ENCODE measurements at places on chromosomes 6 and 20.

- DNase-seq = no peak
These were observed 521.1 kb downstream of the TFAP2B start for GRCh38 chr6:51339728-51340127.

DNA sequence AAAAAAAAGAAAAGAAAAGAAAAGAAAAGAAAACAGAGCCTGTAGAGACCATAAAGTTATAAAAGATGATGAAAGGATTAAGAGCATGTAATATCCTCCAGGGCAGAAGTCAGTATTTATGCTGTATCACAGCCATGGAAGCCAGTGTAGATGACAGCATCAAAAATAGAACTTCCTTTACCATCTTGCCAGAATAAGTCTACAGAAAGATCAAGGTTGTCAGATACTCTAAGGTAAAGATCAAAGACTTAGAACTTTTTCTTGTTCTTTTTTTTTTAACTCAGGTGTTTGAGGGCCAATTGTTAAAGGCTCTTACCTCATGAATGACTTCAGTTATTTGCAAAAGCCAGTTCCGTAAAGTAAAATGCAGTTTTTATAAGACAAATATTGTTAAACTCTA lies 54.6 kb downstream of the ARHGAP18 start:
- DNase-seq = no peak

- no peak for DNase-seq
These were observed 406.7 kb downstream of the LMBRD1 start for GRCh38 chr6:69390125-69390524.

DNA sequence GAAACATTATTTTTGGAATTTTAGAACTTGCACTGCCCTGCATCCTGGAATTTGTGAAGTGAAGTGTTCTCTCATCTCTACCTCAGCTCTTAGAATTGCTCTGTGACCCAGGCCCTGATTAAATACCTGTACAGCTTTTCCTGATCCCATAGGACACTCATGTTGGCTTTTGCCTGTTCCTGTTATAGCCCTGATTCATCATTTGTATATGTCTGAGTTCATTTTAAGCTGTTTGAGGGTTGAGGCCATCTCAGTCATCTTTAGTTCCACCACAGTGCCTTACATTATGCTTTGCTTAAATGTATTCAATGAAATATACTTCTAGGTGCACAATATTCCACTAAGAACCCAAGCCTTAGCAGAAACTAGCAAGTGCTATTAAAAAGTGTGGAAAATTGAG lies 26.4 kb downstream of the ZFAND3 start:
- no peak for DNase-seq

GRCh38 chr6:156731396-156731795 lies 45.8 kb upstream of the ARID1B start:
- DNase-seq = no peak

DNA sequence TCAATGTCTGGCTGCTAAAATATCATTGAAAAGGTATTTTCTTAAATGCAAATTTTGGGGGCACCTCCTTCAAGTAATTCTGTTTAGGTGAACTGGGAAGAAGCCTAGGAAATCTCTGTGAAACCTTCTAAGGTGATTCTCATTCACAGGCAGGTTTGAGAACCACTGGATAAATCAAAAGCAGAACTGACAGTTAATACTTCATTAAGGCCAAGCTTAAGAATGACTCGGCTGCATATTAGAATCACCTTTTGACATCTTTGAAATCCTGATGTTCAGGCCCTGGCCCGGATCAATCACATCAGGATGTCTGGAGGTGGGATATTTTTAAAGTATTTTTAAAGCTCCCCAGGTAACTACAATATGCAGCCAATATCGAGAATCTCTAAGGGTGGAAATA lies 50.6 kb downstream of the FKBP1C start:
- DNase-seq = no peak

GRCh38 chr20:1282966-1283365 lies 16.9 kb downstream of the SNPH start:
- DNase-seq = no peak

DNA sequence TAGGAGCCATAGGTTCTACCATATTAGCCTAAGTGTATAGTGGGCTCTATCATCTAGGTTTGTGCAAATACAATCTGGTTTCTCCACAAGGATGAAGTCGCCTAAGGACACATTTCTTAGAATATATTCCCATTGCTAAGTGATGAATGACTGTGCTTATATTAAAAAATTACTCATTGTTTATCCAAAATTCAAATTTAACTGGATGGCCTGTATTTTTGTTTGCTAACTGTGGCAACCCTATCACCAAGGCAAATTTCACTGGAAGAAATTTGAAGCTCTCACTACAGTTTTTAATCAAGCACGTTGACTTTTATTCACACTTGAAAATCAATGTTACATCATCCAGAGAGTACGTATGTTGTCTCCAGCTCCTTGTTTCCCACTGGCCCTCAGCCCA lies 13.9 kb downstream of the GCM2 start:
- DNase-seq = no peak

DNA sequence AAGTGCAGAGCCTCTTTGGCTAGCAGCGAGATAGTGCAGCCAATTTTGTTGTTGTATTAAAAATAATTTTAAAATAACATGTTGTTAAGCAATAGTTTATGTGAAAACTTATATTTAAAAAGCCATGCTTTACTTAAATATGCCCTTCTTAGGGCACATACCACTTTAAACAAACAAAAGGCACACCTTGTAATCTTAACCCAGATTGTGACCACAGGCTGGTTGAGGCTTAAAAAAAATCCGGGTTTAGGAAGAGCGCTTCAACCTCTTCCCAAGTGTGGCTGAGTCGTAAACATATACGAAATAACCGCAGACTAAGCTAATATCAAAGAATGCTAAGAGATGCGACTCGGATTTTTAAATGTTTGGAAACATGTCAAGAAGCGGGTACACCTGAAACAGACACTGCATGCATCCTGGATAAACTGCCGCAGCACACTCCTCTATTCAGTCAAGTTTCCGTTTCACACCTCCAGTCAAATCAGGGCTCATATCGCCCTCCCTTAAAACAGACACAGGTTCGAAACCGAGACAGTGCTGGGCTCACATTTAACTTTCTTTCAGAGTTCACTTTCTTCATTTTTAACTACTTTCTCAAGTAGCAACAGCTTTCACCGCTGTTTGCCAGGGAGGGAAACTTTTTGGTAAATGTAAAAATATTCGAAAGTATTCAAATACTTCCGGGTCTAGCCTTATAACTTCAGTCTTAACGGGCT lies 1.5 kb downstream of the DEK start:
- no peak for DNase-seq

- no peak for DNase-seq
These were observed 129.6 kb downstream of the PACRG start for GRCh38 chr6:162857326-162857725.

DNA sequence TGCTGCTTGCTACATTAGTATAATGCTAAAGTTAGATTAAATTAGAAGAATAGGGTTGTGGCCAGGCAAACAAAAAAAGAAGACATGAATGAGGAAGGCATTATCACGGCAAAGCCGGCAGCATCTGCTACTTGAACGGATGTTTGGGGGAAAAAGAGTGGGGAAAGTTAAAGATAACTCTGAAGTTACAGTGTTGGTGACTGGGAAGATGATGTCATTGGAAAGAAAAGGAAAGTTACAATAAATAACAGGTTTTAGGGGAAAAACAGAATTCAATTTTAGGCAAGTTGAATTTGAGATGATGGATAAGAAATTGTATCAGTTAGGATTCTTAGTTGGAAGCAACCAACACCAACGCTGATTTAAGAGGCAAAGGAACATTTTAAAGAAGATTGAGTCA lies 74.2 kb upstream of the NRN1 start:
- no peak for DNase-seq

DNA sequence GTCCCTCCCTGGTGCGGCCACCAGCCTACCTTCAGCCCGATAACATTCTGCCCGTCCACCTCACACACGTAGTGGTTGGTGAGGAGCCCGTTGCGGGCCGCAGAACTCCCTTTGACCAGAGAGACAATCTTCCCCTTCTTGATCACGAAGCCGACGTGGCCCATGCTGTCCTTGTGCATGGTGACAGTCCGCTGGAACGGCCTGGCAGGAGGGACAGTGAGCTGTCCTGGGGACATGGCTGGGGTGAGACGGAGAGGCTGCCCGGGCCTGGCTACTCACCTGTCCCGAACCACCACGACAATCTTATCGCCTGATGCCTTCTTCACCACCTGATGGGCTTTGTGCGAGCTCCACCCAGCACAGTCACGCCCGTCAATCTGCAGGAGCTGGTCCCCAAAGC lies 16.6 kb downstream of the SDCBP2 start:
- DNase-seq = no peak

DNA sequence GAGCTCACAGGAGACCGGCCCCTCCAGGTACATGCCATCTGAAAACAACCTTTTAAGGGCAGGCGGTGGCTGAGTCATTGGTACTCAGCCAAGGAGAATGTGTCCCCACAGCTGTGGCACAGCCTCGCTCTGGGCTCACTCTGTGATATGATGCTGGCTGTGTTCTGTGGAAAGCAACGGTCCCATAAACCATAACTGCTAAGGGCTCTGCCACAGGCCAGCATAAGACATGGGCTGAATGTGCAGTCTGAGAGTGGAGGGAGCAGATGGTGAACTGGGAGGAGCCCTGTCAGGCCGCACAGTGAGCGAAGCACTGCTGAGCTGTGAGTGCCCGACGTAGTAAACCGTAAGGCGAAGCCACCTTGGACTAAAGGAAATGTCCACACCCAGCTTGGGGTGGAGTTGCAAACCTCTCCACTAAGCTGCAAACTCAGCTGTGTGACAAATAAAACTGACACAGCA lies 375.8 kb downstream of the THBS2 start:
- no peak for DNase-seq

DNA sequence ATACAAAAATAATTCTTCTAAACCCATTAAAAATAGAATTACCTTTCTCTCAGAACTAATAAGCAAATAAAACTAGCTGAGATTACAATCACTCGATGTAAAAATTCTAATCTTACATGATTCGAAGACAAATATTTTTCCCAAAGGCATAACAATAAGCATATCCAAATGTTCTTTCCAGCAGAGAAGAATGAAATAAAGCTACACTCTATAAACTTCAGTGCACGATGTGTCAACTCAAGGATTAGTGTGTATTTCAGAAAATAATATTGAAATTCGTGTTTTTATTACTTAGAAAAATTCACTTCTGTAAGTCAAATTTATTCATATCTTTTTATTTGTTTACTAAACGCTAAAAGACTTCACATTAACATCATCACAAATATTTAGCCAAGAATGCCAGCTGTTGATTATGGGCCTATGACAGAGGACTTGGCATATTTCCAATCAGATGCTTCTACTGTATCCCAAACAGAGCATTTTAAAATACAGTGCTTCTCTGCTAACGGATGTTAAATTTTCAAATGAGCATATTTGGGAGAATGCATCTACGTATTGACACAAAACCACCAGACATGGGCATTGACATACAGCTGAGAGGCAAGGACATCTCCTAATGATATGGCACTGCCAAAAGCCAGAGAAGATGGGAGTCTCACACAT lies 54.7 kb upstream of the PDE7B start:
- no peak for DNase-seq

DNA sequence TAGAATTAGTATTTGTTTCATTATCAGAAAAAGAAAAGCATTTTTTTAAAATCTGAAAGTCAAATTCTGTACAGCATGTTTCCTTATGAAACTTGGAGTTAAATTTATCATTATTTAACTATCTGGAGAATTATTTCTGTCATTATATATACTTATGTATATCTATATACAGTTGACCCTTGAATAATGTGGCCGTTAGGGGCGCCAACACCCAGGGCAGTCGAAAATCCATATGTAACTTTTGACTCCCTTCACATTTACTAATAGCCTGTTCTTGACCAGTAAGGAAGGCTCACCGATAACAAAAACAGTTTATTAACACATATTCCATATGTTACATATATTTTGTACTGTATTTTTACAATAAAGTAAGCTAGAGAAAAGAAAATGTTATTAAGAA lies 341.2 kb downstream of the ADGRB3 start:
- DNase-seq = no peak

- DNase-seq = no peak
These were observed 4.5 kb downstream of the RIPOR2 start for GRCh38 chr6:24931296-24931695.

DNA sequence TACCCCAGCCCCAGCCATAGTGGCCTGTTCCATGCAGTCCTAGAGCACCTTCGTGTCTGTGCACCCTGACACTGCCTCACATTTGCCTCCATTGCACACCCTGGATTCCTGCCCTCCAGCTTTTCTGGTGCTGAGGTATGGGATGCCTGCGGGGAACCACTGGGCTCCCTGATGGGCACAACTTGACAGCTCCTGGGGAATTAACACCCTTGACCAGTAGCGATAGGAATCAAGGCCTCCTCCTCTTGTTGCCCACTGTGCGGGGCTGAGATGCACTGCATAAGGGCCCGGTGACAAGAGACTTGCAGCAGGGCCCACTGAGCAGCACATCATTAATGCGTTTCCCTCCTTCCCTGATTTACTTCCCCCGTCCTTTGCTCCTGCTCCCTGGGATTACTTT lies 235.6 kb upstream of the MOCS1 start:
- DNase-seq = no peak

DNA sequence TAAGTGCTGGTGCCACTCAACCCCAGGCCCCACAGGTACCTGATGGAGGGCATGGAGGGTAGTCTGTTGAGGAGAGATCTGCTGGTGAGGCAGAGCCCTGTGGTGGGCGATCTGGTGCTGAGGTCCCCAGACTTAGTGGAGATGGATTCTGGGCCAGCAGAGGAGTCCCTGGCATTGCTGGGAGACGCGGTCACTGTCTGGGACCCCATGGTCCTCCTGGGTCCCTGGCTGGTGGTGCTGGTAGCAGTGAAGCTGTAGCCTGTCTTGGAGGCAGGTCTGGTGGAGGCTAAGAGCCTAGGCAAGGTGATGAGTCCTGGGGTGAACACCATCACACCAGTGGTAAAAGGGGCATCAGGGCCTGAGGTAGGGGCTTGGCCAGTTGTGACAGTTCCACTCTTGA lies 6.6 kb downstream of the TREML2 start:
- DNase-seq = no peak

- no peak for DNase-seq
These were observed 72.2 kb upstream of the NAA20 start for GRCh38 chr20:19944772-19945459.

- DNase-seq = no peak
These were observed 418.5 kb upstream of the BTBD3 start for GRCh38 chr20:11499101-11499634.

GRCh38 chr6:934686-935085 lies 241.7 kb upstream of the EXOC2 start:
- DNase-seq = no peak

DNA sequence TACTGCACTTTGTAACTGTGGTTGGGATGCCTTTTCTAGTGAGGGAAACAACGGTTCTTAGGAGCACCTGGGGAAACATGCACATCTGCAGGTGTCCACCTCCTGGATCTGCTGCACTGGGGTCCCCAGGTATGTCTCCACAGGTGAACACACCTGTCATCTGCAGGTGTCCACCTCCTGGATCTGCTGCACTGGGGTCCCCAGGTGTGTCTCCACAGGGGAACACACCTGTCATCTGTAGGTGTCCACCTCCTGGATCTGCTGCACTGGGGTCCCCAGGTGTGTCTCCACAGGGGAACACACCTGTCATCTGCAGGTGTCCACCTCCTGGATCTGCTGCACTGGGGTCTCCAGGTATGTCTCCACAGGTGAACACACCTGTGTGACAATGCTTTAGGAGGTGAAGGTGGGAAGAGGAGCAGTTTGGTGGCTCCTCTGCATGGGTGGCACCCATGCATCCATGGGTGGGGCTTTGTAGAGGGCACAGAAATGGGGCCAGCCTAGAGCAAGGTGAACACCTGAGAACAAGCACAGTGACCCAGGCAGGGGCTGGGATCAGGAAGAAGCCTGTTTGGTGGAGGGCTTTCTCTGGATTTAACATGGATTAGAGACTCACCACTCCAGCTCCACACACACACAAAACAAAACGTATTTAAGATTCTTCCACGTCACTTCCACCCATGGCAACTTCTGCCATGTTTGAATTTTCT lies 206.0 kb upstream of the CDH4 start:
- DNase-seq = no peak
